Pancreas (tissue), 10 donors: ENCODE measurements at places on chromosomes 4 and X.

GRCh38 chr4:1329408-1330371 lies 17.3 kb upstream of the UVSSA start:
- H3K27ac ChIP-seq = no peak overlapping the region
- no peak overlapping the region for H3K4me3 ChIP-seq
- no peaks in the 10 kb centered on the region for H3K4me1 ChIP-seq
- no peaks in the 10 kb centered on the region for H3K27me3 ChIP-seq
- H3K36me3 ChIP-seq = peaks cover 9% of the 10 kb centered on the region

- H3K27me3 ChIP-seq = no peaks in the 10 kb centered on the region
- H3K4me3 ChIP-seq = no peak overlapping the region
- no peak overlapping the region for H3K27ac ChIP-seq
- H3K4me1 ChIP-seq = no peaks in the 10 kb centered on the region
- DNase-seq = no peak
Measured at GRCh38 chrX:31136144-31136611, 64.3 kb upstream of the FTHL17 start.

DNA sequence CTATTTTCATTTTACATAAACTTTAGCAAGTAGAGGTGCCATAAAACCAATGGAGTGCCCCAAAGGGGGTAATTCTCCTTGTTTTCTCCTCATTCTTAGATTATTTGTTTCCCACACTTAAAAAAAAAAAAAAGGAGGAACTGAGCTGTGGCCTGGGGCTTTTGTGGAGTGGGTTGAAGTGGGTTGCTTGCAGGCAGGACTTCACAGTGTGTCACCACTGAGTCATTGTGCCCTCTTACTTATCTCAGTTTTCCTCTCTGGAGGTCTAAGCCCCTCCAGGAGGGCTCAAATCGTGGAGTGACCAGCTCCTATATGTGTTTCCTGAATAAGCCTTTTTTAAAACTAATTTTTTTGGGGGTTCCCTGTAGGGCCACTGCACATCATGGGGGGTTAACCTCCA lies 69.0 kb downstream of the SLC16A2 start:
- H3K4me3 ChIP-seq = no peak overlapping the region
- no peaks in the 10 kb centered on the region for H3K36me3 ChIP-seq
- H3K27ac ChIP-seq = no peak overlapping the region

DNA sequence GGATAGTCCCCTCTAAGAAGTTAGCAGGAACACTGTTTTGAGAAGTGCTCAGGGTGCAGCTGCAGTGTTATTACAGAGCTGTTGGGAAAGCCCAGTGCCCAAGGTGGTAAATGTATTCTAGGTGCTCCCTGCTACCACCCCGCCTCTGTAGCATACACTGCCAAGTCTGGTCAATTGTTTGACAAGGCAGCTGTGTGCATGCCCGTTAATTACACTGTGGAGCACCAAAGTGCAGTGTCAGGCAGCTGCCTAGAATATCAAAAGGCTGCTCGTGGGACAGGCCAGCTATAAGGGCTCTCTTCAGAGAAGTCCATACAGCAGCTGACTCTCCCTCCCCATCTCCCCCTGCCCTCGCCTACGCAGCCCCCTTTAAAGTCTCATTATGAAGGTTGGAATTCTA lies 99.9 kb upstream of the KLHL13 start:
- no peak overlapping the region for H3K4me3 ChIP-seq
- H3K4me1 ChIP-seq = peaks cover 1% of the 10 kb centered on the region
- no peaks in the 10 kb centered on the region for H3K27me3 ChIP-seq

- no peak for DNase-seq
- H3K4me3 ChIP-seq = no peak overlapping the region
- no peaks in the 10 kb centered on the region for H3K27me3 ChIP-seq
Measured at GRCh38 chrX:153700376-153700945, 12.7 kb downstream of the SLC6A8 start.

- H3K36me3 ChIP-seq = no peaks in the 10 kb centered on the region
- no peak overlapping the region for H3K4me3 ChIP-seq
- no peak for DNase-seq
- no peak overlapping the region for H3K27ac ChIP-seq
- H3K27me3 ChIP-seq = peaks cover 6% of the 10 kb centered on the region
Measured at GRCh38 chr4:181853881-181854511, 389.2 kb upstream of the TENM3 start.

GRCh38 chr4:622996-623913 lies 2.1 kb upstream of the PDE6B start:
- H3K27ac ChIP-seq = no peak overlapping the region
- H3K4me3 ChIP-seq = no peak overlapping the region
- no peaks in the 10 kb centered on the region for H3K27me3 ChIP-seq
- no peaks in the 10 kb centered on the region for H3K36me3 ChIP-seq
- no peak for DNase-seq
- no peaks in the 10 kb centered on the region for H3K4me1 ChIP-seq
